Kidney (tissue), 22 donors: ENCODE measurements at places on chromosomes 3 and 15.

DNA sequence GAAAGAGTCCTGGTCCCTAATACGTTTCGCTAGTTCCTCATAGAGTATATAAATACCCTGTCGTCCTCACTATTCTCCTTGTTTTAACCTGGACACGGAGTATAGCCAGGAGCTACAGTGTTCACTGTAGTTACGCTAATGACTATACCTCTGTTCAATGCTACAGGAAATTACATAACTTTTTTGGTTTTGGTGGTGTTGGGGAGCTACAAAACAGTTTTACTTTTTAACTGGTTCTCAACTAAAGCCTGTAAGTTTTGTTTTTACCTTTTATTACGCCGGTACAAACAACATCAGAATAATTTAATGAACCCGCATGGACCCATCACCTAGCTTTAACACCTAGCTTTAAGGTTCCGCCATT, 1.5 kb downstream of the LMLN start:
- no peak overlapping the region for H3K27ac ChIP-seq
- no peaks in the 10 kb centered on the region for H3K27me3 ChIP-seq
- H3K4me3 ChIP-seq = no peak overlapping the region
- no peak for DNase-seq
- H3K4me1 ChIP-seq = no peaks in the 10 kb centered on the region

DNA sequence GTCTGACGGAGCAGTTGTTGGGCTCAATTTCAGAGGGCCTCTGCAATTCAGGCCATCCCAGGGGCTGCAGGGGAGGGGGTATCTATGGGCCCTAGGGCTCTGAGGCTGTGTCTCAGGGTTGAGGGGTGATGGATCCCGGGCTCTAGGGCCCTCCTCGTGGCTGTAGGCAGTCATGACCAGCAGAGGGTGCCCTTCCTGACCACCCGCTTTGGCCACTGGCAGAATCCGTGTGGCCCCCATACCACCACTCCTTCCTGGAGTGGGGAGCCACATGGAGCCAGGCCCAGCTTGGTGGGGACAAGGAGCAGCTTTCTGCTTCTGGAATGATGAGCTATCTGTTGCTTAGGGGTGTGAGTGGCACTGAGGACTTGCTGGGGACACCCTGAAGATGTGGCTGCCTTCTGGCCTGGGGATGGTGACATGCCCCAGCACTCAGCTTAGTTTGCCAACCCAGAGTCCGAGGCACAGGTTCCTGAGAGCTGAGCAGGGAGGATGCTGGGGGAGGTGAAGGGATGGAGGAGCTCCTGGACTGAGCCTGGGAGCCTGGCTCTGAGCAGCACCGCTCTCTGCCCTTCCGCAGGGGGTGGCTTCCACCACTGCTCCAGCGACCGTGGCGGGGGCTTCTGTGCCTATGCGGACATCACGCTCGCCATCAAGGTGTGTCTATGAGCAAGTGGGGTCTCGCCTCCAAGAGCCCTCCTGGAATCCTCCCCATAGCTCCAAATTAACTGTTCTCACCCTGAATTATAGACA, 20.2 kb downstream of the HDAC11 start:
- H3K36me3 ChIP-seq = no peaks in the 10 kb centered on the region
- DNase-seq = peak; percentile 45
- H3K27me3 ChIP-seq = no peaks in the 10 kb centered on the region
- no peak overlapping the region for H3K4me3 ChIP-seq

- no peaks in the 10 kb centered on the region for H3K4me1 ChIP-seq
- H3K36me3 ChIP-seq = no peaks in the 10 kb centered on the region
- H3K27ac ChIP-seq = no peak overlapping the region
- H3K27me3 ChIP-seq = no peaks in the 10 kb centered on the region
Observed at GRCh38 chr3:49638445-49638844, 35.7 kb upstream of the APEH start.

DNA sequence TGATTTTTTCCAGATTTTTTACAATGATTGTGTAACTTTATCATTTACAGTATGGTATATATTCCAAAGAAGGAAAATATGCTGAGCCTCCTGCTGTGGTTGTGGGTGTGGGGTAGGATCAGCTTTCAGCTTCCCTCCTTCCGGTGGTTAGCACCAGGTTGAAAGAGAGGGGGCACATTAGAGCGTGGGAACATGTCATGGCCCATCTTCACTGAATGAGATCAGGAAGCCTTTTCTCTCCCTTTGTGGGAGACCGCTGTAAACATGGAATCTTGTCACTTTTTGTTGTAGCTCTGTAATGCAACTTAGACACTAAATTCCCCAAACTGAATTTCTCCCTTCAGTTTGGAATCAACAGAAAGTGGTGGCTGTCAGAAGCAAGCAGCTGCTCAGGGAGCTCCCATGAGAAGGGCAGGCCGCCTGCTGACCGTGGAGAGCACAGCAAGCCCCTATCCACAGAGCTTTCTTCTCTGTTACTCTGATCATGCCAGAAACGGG, 86.7 kb upstream of the LIMD1 start:
- H3K27ac ChIP-seq = no peak overlapping the region
- H3K4me3 ChIP-seq = no peak overlapping the region
- peak; percentile 84 for DNase-seq
- H3K27me3 ChIP-seq = no peaks in the 10 kb centered on the region
- H3K4me1 ChIP-seq = peaks cover 6% of the 10 kb centered on the region

DNA sequence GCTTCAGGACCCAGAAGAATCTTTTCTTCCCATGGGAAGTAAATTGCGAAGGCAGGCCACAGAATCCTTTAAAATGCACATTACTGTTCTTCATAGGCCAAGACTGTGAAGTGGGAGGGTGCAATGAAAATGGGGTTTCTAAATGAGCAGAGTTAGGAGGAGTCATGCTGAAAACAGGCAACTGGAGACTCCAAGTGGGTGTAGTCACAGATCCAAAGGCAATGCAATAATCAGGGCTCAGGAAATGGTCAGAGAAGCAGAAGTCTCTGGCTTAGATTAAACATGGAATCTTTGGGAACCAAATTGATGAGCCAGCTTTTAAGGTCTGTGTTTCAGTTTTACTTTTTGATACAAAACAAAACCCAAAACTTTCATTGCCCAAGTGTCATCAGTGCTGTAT, 37.6 kb downstream of the HHLA2 start:
- no peaks in the 10 kb centered on the region for H3K36me3 ChIP-seq
- H3K27me3 ChIP-seq = no peaks in the 10 kb centered on the region
- H3K4me1 ChIP-seq = peaks cover 2% of the 10 kb centered on the region
- no peak for DNase-seq

DNA sequence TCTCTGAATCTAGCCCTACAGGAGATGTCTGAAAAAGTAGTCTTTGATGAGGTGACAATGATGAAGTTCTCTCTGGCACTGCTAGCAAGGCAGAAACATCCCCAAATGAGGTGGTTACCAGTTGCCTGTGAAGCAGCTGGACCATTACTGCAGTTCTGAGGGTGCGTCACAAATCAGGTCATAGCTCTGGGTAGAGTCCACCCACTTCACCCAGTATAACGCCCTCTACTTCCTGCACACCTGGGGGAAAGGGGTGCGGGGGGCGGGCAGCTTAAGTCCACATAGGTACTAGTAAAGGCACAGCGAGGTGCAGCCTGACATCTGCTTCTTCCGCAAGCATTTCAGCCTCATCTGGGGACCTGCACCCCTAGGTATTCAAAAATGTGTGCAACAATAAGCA, 13.4 kb upstream of the SATB1 start:
- H3K27me3 ChIP-seq = peaks cover 15% of the 10 kb centered on the region
- no peak overlapping the region for H3K4me3 ChIP-seq
- H3K36me3 ChIP-seq = no peaks in the 10 kb centered on the region
- H3K27ac ChIP-seq = no peak overlapping the region

DNA sequence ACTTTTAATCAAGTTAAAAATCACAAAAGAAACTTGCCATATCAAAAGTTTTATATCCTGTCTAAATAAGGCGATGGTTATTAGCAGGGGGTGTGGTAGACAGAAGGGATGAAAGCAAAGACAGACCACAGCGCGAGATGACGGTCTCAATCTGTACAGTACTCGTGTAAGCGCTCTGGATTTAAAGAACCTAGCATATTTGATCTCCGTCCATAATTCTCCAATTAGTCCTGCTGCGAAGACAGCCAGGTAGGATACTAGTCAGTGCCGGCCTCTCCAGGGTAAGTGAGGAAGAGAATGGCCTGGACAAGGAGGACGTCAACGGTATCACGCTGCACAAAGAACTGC, 701 bp downstream of the SGO1 start:
- DNase-seq = peak; percentile 34
- no peaks in the 10 kb centered on the region for H3K27me3 ChIP-seq
- H3K4me3 ChIP-seq = peak overlapping the region; percentile 99
- no peaks in the 10 kb centered on the region for H3K36me3 ChIP-seq
- peaks cover 2% of the 10 kb centered on the region for H3K4me1 ChIP-seq

GRCh38 chr3:102034639-102035451, 185.5 kb downstream of the NFKBIZ start:
- no peak for DNase-seq
- H3K4me3 ChIP-seq = no peak overlapping the region
- H3K27me3 ChIP-seq = no peaks in the 10 kb centered on the region
- H3K36me3 ChIP-seq = no peaks in the 10 kb centered on the region
- no peak overlapping the region for H3K27ac ChIP-seq

DNA sequence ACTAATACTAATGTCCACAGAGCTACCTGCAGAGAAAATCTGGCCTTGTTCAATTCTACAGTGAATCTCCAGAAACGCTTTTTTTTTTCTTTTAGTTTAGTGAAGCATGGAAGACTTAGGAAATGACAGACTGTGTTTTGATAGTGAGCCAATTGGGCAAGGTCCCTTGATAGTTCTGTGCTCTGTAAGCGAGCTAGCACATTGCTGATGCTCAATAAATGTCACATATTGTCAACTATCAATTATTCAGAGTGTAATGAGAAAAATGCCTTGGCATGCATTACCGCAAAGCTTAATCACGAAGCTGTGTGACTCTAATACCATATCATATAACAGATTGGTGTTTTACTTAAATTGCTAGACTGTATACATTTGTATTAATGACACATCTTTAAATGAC, 5.2 kb upstream of the C3orf85 start:
- no peaks in the 10 kb centered on the region for H3K27me3 ChIP-seq
- DNase-seq = no peak
- no peaks in the 10 kb centered on the region for H3K4me1 ChIP-seq
- H3K36me3 ChIP-seq = no peaks in the 10 kb centered on the region
- no peak overlapping the region for H3K27ac ChIP-seq
- no peak overlapping the region for H3K4me3 ChIP-seq

DNA sequence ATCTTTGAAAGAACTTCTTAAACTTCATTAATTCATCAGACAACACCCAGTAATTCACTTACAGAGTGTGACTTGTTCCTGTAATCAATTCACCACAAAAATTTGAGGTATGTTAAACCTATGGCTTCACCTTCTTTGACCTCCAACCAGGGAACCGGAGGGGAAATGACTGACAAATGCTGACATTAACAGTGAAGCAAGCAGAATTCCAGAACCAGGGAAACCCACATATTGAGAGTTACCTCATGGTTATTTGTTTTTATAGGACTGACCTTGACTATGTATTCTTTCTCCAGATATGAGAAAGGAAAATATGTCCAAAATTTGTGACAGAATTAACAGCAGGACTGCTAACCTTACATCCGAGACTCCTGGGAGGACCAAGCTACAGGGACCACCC, 2.7 kb downstream of the P3H2 start:
- no peaks in the 10 kb centered on the region for H3K36me3 ChIP-seq
- peak overlapping the region; percentile 50 for H3K27ac ChIP-seq
- H3K27me3 ChIP-seq = no peaks in the 10 kb centered on the region
- peak overlapping the region; percentile 54 for H3K4me3 ChIP-seq
- no peaks in the 10 kb centered on the region for H3K4me1 ChIP-seq

- no peak for DNase-seq
- H3K27ac ChIP-seq = no peak overlapping the region
Observed at GRCh38 chr3:121962443-121962842, 59.6 kb downstream of the ILDR1 start.

DNA sequence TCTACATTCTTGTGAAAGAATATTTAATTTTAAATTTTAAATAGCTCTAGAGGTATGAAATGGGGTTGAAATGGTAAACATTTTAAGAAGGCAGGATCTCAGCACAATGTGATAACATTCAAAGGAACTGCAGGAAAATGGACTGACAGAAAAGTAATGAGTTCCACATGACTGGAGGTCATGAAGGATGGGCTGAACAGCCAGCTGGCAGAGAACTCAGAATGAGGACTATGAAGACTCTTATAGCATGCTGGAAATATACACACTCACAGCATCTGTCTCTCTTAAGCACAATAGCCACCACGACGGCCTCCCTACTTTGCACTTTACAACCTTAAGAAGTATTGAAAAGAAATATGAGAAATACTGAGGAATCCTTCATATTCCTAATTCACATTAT, 94.7 kb downstream of the TNIK start:
- no peaks in the 10 kb centered on the region for H3K36me3 ChIP-seq
- no peaks in the 10 kb centered on the region for H3K27me3 ChIP-seq
- H3K4me1 ChIP-seq = peaks cover 12% of the 10 kb centered on the region

- no peaks in the 10 kb centered on the region for H3K27me3 ChIP-seq
- no peak overlapping the region for H3K4me3 ChIP-seq
- H3K4me1 ChIP-seq = no peaks in the 10 kb centered on the region
- no peaks in the 10 kb centered on the region for H3K36me3 ChIP-seq
- H3K27ac ChIP-seq = no peak overlapping the region
Observed at GRCh38 chr15:43966646-43967045, 139.8 kb downstream of the WDR76 start.

- H3K4me1 ChIP-seq = no peaks in the 10 kb centered on the region
- H3K27ac ChIP-seq = no peak overlapping the region
- H3K4me3 ChIP-seq = no peak overlapping the region
- DNase-seq = no peak
- no peaks in the 10 kb centered on the region for H3K27me3 ChIP-seq
Observed at GRCh38 chr15:70121624-70122302, 24.0 kb upstream of the TLE3 start.

- H3K27ac ChIP-seq = peak overlapping the region; percentile 90
- no peaks in the 10 kb centered on the region for H3K36me3 ChIP-seq
- H3K27me3 ChIP-seq = no peaks in the 10 kb centered on the region
- no peak overlapping the region for H3K4me3 ChIP-seq
- DNase-seq = peak; percentile 59
- peaks cover 15% of the 10 kb centered on the region for H3K4me1 ChIP-seq
Observed at GRCh38 chr3:194536871-194537637, 50.3 kb upstream of the ATP13A3 start.

- no peak for DNase-seq
- H3K36me3 ChIP-seq = no peaks in the 10 kb centered on the region
- H3K27me3 ChIP-seq = no peaks in the 10 kb centered on the region
- H3K4me3 ChIP-seq = no peak overlapping the region
- peaks cover 6% of the 10 kb centered on the region for H3K4me1 ChIP-seq
Observed at GRCh38 chr3:112304611-112305010, 10.6 kb upstream of the SLC9C1 start.

- no peaks in the 10 kb centered on the region for H3K36me3 ChIP-seq
- no peak overlapping the region for H3K4me3 ChIP-seq
- no peaks in the 10 kb centered on the region for H3K4me1 ChIP-seq
Observed at GRCh38 chr3:30600572-30600971, 5.8 kb upstream of the TGFBR2 start.

- H3K27ac ChIP-seq = no peak overlapping the region
- DNase-seq = no peak
- no peaks in the 10 kb centered on the region for H3K36me3 ChIP-seq
- no peak overlapping the region for H3K4me3 ChIP-seq
- H3K4me1 ChIP-seq = no peaks in the 10 kb centered on the region
Observed at GRCh38 chr3:18087988-18088387, 337.2 kb downstream of the SATB1 start.
